Fibroblast of lung (primary cell): ENCODE measurements at places on chromosomes 5 and 9. TPM values are rescaled to one million over a fixed set of nuclear protein-coding genes. Genes with fewer than 3 reads are reported as not detected.

The MOB3B gene
- 0.12 and 0.15 TPM in 2 replicates for polyA plus RNA-seq

GRCh38 chr9:122814545-122814944, 13.8 kb downstream of the PDCL start:
- H3K4me1 ChIP-seq: no peaks in the 10 kb centered on the region
- no peak for DNase-seq
- H3K4me3 ChIP-seq: no peak overlapping the region
- no peaks in the 10 kb centered on the region for H3K27me3 ChIP-seq
- H3K27ac ChIP-seq: no peak overlapping the region

DNA sequence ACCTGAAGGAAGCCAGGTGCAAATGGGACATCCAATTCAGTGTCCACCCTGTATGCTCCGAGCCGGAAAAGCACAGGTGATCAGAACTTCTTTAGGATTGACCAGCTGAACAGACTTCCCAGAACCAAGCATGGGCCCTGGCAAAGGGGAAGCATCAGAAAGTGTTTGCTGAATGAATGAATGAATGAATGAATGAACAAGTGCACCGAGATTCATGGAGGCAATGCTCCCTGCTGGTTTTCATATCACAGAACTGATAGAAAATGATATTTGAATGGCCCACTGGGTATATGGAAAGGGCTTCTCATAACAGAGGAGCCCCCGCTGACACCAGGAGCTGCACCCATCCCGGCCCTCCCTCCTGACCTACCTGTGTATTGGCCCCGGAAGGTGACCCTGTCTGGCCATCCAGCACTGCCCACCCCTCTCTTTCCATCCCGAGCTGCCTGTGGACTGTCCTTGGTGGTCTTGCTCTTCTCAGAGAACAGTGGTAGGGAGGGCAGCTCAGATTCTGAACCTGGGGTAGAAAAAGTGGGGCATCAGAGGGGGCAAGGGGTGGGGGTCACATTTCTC, 15.9 kb downstream of the ORM2 start:
- no peaks in the 10 kb centered on the region for H3K27me3 ChIP-seq
- no peak overlapping the region for H3K27ac ChIP-seq
- H3K4me1 ChIP-seq: peaks cover 13% of the 10 kb centered on the region

GRCh38 chr5:17314907-17315471, 97.6 kb downstream of the BASP1 start:
- no peak overlapping the region for H3K27ac ChIP-seq
- no peaks in the 10 kb centered on the region for H3K27me3 ChIP-seq
- no peaks in the 10 kb centered on the region for H3K36me3 ChIP-seq
- H3K4me1 ChIP-seq: peaks cover 21% of the 10 kb centered on the region
- DNase-seq: peak; percentile 61

DNA sequence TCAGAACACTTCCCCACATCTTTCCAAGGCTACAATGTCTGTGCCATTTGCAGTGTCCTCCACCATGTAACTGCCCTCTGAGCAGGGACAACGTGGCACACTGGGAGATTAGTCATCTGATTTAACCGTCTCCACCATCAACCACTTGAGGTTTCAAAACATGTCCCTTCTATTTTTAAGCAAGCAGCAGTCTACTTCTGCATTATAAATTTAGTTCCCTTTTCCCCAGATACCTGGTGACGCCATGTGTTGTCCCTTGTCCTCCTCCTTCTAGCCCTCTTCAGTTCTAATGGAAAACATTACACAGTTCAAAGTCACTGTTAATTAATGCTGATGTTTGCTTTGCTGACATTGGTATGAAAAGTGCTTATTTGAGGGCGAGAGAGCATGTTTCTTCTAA, 52.8 kb downstream of the ATP10B start:
- no peaks in the 10 kb centered on the region for H3K4me1 ChIP-seq
- H3K36me3 ChIP-seq: no peaks in the 10 kb centered on the region
- H3K27ac ChIP-seq: no peak overlapping the region
- no peak overlapping the region for H3K4me3 ChIP-seq
- no peak for DNase-seq

- no peaks in the 10 kb centered on the region for H3K4me1 ChIP-seq
- H3K4me3 ChIP-seq: peak overlapping the region; percentile 79
- no peaks in the 10 kb centered on the region for H3K27me3 ChIP-seq
- H3K27ac ChIP-seq: peak overlapping the region; percentile 94
Measured at GRCh38 chr5:83077662-83078261, 415 bp downstream of the XRCC4 start.
